Gastroesophageal sphincter (tissue), 4 donors: ENCODE measurements at places on chromosomes 5 and 9.

- ATAC-seq, result no peak
Measured at GRCh38 chr9:20624201-20625002, 2.1 kb upstream of the MLLT3 start.

DNA sequence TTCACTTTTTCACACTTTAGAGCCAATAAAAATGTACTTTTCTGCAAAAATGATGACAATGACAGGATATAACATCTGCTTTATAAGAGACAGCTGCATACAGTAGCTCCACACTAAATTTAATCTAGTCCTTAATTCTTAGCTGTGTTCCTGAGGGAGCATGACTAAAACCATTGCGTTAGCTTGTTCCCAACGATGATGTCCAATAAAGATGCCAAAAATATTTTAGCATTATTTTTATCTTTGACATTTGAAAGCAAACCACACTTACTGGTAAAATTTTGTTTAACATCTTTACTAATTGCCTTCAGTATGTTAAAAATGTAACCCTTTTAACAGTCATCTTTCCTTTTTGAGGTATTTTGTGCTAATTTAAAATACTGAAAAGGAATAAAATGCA lies 382.7 kb downstream of the CHSY3 start:
- ATAC-seq, result no peak

- ATAC-seq, result no peak
Measured at GRCh38 chr5:138645778-138646575, 70.8 kb upstream of the HSPA9 start.

DNA sequence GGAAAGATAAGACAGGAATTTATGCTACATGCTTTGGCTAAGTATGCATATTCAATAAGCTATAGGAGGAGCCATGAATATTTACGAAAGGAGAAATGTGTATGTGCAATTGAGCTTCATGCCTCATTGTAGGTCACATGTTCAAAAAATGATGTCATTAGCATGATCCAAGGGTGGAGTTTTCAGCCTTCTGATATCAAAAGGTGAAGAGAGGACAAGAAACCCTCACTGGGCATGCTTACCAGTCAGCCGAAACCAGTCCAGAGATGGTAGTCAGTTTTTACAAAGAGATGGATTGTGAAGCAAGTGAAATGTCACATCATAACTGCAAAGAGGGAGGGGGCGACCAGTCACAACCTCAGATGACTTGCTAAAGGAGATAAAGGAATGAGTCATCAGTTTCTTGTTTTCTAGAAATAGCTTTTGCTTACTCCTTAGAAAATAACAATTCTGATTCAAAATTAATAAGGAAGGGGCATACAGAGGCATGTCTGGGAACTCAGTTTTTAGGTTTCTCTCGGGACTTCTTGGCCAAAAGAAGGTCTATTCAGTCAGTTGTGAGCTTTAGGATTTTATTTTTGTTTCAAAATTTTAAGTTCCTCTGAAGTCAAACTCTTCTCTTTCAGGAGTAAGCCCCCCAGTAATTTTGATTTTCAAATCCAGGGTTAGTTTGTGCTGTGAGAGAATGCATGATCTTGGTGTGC lies 1067.8 kb upstream of the EDIL3 start:
- ATAC-seq, result no peak

DNA sequence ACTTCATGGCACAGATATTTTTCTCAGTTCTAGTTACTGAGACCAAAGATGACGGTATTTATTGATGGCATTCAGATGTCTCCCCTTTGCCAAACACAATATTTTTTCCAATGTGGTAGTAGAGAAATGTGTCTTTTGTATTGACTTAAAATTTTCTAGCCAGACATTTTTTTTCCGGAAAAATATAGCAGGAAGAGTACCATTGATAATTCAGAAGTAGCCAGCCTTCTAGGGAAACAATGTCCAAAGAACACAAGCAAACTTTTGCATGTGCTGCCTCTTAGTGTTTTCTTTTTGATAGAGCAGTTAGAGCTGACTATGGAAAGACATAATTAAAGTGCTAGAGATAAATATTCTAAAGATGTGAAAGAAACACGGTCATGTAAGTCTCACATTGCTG lies 231.4 kb downstream of the MARCHF11 start:
- ATAC-seq, result no peak

DNA sequence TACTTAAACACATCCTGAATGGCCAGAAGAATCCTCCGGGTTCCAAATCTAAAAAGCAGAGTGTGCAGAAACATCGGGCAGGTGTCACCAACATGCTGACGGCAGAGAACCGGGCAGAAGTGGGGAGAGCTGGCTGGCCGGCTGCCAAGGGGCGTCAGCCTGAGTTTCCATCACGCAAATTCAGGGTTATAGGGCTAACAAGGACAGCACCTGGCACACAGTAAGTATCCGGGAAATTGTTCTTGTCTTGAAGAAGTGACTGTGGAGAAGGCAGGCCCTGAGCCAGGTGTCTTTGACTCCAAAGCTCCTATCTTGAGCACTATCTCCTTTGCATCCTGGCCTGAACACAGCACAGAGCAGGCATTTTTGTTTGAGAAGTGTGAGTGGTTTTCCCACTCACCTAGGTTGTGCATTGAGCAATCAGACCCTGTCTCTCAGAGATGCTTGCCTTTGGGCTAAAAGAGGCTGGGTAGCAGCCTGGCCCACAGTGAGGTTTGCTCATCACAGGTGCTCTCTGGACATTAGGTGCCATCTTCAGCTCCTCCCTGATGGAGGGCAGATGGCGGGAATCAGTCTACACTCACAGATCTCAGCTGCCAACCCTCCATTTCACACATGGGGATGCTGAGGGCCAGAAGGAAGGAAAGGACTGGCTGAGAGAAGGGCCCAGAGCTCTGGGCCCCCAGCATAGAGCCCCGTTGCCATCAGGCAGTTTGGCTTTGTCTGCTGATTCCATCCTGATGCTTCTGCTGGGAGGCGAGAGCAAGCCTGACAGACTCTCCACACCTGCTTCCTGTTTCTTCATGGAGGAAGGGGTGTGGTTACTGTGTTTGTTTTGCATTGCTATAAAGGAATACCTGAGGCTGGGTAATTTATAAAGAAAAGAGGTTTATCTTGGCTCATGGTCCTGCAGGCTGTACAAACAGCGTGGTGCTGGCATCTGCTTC lies 52.8 kb downstream of the WHRN start:
- no peak for ATAC-seq

DNA sequence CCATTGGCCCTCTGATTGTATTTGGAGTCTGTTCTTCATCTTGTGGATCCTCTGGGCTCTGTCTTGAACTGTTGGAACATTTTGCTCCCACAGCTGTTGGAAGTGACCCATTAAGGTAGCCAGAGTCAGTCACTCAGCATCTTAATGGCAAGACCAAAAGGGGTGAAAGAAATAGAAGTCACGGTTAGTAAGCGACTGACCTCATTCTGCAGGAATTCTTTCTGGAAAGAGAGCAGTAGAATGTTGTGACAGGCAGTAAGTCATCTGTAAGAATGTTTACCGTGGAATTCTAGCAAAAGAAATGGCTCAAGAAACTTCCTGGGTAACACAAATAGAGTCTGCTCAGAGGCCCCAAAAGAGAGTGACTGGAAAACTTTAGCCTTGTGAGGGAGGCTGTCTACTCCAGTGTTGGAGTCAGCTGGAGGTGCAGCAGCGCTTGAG lies 28.6 kb upstream of the TNC start:
- ATAC-seq, result peak; percentile 95

DNA sequence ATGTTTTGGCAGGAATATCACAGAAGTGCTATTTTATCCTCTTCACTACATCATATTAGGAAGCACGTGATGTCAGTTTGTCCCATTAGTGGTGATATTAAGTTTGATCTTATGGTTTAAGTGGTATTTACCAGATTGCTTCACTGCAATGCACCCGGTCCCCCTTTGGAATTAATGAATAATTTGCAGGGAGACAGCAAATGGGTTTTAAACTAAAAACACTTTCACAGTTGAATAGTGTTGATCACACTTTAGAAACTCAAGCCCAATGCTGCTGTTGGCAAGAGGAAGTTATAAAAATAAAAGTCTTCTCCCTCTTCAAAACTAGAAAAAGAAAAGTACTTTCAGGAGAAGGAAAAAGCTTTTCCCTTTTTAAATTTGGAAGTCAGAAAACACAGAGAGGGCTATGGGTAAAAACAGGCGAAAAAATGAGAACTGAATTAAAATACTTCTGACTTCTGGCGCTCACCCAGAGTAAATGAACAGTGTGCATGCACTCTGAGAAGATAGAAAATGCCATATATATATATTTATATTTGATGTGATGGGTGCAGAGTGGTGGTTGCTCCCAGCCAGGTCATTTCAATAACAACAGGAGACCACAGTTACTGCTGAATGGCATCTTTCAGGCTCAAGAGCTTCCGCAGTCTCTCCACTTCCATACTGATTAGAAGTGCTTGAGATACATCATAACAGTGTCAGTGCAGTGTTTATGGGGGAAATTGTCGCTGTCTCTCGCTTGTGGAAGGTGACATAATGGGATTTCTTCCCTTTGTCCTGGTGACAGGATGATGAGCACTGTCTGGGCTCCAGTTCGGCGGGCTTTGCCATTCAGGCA lies 278.0 kb downstream of the ZSWIM6 start:
- no peak for ATAC-seq

DNA sequence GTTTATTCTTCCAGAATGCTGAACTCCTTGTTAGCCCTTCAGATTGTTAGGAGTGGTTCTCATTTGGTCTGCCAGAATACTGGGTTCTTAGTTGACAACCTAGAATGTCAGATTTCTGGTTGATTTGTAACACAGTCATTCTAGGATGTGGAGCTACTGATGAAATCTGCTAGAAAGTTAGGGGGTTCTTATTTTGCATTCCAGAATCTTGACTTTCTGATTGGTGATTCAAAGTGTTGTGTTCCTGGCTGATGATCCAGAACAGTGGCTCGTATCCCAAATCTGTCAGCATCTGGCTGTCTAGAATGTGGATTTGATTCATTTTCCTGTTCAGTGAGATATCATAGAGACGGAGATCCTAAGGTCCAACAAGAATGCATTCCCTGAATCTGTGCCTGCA lies 21.9 kb downstream of the PTGS1 start:
- no peak for ATAC-seq

DNA sequence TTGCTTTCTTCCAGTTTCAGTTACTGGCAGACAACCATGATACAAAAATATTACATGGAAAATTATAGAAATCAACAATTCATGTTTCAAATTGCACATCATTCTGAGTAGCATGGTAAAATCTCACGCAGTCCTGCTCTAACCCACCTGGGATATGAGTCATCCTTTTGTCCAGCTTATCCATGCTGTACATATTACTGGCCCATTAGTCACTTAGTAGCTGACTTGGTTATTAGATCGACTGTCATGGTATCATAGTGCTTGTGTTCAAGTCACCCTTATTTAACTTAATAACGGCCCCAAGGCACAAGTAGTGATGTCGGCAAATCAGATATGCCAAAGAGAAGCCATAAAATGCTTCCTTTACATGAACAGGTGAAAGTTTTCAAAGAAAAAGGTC lies 41.2 kb downstream of the NADK2 start:
- ATAC-seq, result no peak

DNA sequence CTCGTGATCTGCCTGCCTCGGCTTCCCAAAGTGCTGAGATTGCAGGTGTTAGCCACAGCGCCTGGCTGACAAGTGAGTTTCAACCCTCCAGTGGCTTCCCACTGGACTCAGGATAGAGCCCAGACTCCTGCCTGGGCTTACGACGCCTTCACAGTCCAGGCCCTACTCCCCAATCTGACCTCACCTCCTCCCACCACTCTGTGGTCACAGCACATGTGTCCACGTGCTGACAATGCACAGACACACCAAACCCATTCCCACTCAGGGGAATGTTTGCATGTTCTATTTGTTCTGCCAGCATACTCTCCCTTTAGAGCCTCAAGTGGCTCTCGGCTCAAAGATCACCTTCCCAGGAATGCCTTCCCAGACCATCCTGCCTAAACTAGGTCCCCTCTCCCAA lies 31.1 kb upstream of the TRIM14 start:
- ATAC-seq, result no peak

- ATAC-seq, result no peak
Measured at GRCh38 chr5:20109326-20109725, 121.3 kb upstream of the CDH18 start.

DNA sequence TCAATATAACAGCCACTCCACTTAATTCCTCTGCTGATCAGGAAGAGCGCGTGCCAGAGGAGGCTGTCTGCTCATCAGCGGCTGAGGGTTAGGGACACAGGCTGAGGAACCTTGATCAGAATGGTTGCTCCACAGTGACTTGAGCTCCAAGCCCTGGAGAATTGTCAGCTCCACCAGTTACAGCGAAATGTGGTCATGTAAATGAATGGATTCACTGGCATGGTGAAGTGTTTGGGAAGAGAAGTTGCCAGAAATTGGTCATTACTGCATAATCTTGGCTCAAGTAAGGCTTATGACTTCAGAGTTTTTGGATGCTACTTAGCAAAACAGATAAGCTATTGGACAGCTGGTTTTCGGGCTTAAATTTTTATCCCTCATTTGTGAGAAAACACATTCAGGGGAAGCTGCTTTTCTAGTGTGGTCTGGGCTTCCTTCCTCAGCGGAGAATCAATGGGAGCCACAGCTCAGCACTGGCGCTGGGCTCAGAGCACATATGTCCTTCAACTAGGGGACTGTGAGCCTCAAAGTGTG lies 65.0 kb downstream of the PRRT1B start:
- peak; percentile 71 for ATAC-seq

DNA sequence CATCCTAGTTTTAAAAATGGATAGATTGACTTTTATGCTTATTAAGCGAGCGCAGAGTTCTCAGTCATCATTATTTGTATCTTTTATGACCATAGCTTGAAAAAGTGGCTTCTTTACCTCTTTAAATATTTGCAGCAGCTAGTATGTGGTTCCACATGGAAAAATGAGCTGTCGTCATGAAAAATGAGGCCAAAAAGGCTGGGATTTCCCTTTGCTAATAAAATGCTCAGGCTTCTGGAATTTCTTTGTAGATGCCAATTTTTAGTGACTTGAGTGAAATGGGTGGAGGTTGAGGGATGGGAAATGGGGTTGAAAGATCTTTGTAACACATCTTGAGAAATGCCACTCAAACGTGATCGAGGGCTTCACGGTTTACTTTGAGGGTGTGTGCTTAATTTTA lies 35.2 kb downstream of the RAI14 start:
- ATAC-seq, result no peak

DNA sequence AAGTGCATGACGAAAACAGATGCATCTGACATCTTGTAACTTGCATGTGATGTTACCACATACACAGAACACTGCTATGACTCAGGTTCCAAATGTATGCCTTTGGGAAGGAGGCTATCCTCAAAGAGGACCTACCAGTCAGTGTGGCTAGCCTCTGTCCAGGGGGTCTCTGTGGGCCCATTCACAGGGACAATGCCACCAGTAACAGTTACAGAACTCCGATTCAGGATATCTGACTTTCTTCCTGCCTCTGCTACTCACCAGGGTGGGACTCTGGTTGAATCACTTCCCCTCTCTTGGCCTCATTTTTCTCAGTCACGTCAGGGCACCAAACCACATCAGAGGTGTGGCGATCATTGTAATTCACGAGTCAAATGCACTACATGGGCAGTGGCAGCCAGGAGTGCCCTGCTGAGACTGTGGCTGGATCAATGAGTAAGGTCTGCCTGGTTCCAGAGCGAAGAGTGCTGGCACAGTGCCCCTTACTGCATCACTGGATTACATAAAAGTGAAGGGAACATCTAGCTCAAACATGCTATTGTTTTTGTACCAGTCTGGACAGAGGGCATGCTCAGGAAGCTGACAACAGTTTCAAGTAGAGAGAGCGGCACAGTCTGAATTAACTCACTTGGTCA lies 13.2 kb downstream of the ATOX1 start:
- peak; percentile 50 for ATAC-seq

GRCh38 chr9:93944011-93944410 lies 11.1 kb downstream of the BARX1 start:
- ATAC-seq, result no peak
